Stimulated activated CD8-positive, alpha-beta memory T cell treated with anti-CD3 and anti-CD28 coated beads, Interleukin-15, amount 100 ng/mL, for 1 hour (primary cell): ENCODE measurements at places on chromosomes 3 and 15.

GRCh38 chr15:81015621-81016488 is 15.1 kb downstream of the TLNRD1 start:
- DNase-seq, result no peak

DNA sequence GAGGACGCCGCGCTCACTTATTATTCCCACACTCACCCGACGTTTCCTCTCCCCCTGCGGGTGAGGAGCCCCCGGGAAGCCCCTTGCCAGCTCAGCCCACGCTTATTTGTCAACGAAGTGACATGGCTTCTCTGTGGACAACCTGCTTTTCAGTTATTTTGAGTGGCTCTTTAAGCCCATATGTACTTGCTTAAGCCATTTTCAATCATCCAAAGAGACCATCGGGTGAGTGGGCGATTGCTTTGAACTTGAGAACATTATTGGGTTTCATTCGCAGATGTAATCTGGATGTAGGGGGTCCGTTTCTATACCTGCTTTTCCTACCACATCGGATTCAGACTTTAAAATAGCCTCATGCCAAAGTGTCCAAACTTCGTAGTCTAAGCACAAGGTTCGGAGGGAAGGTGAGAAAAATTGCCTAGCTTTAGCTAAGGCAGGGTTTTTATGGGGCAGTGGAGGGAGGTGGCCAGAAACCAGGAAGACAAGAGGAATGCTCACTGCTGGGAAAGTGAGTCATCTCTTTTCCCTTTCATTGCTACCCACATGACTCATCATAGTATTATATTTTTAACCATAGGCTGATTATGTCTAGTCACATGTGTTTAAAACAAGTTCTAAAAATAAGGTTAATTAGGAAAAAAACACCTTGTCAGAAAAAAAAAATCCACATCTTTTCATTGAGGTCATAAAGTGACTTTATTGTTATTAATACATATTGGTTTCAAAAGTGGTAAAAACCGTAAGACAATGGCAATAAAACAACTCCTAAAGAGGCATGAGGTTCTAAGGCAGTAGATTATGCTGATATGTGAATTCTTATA is 773.1 kb upstream of the NR2F2 start:
- no peak for DNase-seq

DNA sequence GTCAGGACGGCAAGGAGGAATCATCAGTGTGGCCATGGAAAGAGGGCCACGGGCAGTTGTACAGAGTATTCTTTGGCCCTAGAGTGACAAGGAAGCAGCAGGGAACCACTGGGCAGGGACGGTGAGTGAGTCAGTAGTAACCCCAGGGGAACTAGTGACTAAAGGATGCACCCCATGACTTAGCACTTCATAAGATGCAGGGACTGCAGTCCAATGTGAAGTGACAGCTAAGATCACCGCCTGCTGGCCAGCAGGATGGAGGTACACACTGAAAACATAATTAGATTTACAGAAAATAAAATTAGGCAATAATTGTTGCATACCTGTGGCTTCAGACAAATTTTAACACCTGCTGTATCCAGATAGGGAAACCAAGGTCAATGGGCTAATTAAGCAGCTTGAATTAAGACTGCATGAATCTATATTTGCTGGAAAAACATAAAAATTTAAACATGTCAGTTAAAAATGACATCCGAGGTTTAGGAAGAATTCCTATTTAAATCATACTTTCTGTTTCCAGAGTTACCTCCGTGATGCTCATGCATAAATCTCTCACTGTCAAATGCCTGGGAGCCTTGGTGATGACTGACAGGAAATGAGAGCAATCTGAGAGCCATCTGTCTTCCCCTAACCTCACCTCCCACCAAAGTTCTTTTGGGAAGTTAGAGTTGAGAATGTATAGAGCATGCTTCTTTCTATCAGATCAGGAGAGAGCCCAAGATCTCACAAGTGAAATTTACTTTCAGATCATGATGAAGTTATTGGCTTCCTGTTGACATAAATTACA is 56.5 kb downstream of the DCLK3 start:
- no peak for DNase-seq

DNA sequence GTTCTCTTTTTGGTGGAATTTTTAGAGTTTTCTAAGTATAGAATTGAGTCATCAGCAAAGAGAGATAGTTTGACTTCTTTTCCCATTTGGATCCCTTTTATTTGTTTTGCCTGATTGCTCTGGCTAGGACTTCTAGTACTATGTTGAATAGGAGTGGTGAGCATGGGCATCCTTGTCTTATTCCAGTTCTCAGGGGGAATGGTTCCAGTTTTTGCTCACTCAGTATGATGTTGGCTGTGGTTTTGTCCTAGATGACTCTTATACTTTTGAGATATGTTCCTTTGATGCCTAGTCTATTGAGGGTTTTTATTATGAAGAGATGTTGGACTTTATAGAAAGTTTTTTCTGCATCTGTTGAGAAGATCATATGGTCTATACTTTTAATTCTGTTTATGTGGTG is 72.5 kb downstream of the TNFAIP8L3 start:
- DNase-seq, result no peak

DNA sequence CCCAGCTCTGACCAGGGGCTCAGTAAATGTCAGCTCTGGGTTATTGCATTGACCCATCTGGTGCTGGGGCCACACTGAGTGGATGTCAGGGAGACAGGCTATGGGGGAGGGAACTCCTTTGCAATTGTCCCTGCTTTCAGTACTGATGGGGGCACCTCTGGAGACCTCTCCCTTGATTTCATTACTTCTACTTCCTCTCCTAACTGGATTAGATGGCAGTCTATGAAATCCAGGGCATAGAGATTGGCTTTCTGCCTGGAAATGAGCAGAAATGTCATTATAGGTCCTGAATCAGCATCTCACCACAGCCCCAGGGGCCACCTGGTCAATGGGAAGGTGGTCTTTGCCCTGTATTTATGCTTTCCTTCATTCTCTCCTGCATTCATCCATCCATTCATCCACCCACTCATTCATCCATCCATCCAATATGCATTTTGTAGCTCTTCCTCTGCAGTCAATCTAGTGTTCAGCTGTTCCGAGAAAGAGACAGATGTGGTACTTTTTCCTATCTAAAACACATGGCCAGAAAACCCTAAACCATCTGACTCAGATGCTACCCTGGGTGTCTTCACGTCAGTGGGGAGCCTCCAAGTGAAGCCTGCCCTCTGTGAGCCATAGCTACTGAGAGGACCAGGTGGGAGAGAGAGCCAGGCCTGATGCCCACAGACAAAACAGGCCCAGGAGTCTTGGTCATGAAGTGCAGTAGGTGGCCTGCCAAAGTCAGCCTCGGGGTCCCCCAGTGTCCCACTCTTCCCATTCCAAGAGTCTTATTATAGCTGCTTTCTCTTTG is 57.1 kb downstream of the CCDC33 start:
- no peak for DNase-seq

DNA sequence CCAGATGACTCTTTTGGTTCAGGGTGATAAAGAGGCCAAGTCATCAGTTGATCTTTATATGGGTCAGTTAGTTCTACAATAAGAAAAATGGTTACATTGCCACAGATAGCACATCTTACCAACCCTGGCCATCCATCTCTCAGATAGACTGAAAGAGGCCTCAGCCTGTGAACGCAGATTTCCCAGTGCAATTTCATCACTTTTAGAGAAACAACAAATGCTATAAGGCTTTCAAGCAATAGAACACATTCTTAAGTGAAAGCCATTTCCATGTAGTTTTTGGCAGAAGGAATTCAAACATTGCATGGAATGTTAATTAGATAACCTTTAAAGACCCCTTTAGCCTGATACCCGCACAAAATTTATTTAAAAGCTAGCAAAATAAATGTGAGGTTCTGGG is 200.6 kb upstream of the ZBTB20 start:
- DNase-seq, result no peak

GRCh38 chr15:31606931-31607497 is 280.4 kb downstream of the KLF13 start:
- DNase-seq, result no peak

DNA sequence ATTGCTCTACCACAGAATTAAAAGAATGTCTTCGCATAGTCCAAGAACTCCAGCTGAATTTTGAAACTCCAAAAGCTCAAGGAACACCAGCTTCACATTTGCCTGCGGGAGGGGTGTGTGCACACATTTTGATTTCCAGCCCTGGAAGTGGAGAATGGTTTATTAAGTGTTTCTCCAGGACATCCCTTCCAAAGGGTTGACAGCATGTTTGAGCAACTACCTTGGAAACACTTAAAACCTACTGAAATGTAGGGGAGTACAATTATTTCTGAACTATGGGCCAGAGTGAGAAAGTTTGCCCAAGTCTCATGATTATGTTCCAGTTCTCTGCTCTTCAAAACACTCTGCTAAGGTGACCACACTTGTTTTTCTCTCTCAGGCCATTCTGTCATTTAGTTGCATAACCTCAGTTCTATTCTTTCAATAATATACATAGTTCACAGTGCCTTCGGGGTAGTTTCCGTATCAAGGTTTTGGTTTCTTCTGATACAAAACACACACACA is 7.9 kb downstream of the ACP3 start:
- DNase-seq, result no peak

DNA sequence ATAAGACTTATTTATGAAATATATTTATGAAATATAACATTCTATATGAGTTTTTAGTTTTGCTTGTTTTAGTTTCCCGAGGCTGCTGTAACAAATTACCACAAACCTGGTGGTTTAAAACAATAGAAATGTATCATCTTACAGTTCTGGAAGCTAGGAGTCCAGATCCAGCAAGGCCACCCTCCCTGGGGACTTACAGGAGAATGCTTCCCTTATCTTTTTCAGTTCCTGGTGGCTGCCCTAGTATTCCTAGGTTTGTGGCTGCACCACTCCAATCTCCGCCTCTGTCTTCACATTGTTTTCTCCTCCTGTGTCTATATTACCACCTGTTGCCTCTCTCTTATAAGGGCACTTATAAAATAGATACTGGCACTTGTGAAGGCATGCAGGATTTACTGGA is 877.8 kb downstream of the TUSC7 start:
- no peak for DNase-seq

GRCh38 chr3:182739619-182740018 is 53.7 kb upstream of the ATP11B start:
- no peak for DNase-seq

DNA sequence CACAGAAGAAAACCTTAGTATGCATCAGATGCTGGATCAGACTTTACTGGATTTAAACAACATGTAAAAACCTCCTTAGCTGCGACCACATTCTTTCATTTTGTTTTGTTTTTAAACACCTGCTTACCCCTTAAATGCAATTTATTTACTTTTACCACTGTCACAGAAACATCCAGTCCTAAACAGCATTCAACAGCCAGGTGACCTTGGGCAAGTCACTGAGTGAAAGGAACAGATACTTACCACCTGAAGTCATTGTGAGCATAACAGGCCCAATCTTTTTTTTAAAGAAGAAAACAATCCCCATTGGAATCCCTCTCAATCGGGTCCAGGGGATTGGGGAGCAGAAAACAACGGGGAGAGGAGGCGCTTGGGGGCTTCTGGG is 390 bp downstream of the STARD5 start:
- no peak for DNase-seq
